ENCODE measurements at places on chromosomes 4 and X.

- DNase-seq = no peak
Measured at GRCh38 chr4:26176598-26177149, 144.1 kb upstream of the RBPJ start.

DNA sequence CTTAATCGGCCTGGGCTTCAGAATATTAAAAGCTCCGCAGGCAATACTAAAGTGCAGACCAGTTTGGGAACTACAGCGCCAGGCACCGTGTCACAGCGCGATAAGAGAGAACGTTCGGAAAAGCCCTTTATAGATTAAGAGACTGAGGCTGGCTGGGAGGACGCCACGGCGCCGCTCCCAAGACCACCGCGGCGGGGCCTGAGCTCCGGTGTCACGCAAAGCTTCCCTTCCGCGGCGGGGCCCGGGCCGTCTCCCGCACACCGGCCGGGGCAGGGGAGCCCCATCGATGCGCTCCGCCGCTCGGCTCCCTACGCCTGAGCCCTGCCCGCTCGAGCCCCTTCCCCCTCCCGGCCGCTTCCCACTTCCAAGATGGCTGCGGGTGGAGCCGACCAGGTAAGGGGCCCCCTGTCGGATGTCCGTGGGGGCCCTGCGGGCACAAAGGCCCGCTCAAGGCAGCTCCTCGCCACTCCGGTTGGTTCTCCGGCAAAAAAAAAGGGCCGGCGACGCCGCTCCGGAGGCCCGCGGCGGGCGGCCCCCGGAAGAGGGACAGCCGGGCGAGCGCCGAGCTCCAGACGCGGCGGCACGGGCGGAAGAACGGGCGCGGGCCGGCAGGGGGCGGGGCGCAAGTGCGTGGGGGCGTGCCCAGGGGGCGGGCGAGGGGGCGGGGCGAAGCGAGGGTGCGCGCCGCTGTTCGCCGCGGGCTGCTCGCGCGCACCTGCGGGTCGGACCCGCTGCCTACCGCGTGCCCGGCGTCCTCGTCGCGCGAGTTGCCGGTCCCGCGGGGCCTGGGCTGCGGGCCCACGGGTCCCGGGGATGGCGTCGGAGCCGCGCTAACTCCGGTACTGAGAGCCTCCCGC, at the start of gene TBC1D14:
Gene TBC1D14 (plus strand): TSS at position 714 of the 857 bp plus-strand sequence. CDS start 13,564 bp downstream, outside the sequence.
- DNase-seq = peak; percentile 85

GRCh38 chr4:107552306-107552705, 167.7 kb downstream of the PAPSS1 start:
- no peak for DNase-seq

DNA sequence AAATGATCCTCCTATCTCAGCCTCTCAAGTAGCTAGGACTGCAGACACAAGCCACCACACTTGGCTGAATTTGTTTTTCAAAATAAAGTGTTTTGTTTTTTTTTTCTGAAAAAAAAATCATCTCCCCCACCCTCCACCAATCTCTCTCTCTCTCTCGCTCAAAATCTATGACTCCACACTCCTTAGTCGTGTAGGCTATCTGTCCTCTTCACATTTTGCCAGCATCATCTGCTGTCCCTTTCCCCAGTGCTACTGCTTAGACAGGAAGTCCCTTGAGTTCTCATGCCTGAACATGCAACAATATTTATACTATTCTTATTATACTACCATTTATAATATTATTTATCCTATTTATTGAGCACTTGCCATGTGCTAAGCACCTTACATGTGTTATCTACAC, 80.7 kb upstream of the TMEM164 start:
- no peak for DNase-seq

DNA sequence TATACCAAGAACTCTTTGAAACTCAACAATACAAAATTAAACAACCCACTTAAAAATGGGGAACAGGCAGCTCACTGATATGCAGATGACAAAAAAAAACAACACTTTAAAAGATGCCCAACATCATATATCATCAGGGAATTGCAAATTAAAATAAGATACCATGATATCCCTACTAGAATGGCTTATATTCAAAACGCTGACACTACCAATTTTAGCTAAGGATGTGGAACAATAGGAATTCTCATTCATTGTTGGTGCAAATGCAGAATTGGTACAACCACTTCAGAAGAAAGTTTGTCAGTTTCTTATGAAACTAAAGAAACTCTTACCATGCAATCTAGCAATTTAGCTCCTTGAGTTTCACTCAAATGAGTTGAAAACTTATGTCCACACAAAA, 259.0 kb upstream of the HS3ST1 start:
- DNase-seq = no peak

DNA sequence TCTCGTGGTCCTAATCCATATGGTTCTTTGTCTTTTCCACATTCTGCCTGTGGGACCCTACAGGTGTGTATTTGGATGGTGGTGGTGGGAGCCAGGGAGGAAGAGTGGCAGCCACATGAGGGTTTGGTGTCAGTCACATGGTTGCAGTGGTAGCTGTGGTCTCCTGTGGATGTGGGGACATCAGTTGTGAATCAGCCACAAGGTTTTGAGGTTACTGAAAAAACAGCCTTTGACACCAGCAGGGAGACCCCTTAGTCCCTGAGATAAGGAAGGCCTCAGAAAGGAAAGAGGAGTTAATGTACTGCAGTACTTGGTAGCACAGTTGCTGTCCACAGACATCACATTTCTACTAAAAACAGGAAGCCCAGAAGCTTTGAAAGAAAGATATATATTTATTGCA, 15.8 kb upstream of the GAGE10 start:
- DNase-seq = no peak

DNA sequence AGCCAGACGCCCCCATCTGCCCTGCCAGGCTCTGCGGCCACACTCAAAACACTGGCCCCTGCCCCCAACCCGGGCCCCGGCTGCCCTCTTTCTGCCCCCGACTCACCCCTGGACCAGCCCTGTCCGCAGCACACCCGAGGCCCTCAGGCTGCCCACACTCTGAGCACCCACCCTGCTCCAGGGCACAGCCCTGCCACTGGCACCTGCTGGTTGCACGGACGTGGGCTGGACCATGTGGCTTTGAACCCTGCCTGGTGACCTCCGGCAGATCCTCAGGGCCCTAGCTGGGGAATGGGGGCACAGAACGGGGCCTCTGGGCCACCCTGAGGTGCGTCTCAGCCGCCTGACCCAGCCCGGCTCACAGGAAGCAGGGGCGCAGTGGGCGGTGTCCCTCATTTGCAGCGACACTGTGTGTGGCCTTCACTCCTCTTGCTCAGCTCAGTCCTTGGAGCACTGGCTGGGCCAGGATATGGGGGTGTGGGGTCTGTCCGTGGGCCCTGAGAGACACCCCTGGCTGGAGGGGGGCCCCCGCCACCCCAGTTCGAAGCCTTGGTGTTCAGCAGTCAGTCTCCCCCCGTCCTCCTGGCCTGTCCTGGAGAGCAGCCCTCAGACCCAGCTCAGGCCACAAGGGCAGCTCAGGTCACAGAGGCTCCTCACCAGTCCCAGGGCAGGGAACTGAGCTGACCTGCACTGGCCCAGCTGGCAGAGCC, 73.2 kb downstream of the FAM53A start:
- DNase-seq = no peak

- no peak for DNase-seq
Measured at GRCh38 chr4:77821775-77822174, 2.6 kb upstream of the CNOT6L start.

- DNase-seq = no peak
Measured at GRCh38 chr4:26576231-26576739, 7.6 kb upstream of the TBC1D19 start.

GRCh38 chr4:10082459-10083272, 33.9 kb downstream of the WDR1 start:
- peak; percentile 3 for DNase-seq

GRCh38 chrX:49054073-49054762, 4.6 kb upstream of the CCDC120 start:
- DNase-seq = no peak

DNA sequence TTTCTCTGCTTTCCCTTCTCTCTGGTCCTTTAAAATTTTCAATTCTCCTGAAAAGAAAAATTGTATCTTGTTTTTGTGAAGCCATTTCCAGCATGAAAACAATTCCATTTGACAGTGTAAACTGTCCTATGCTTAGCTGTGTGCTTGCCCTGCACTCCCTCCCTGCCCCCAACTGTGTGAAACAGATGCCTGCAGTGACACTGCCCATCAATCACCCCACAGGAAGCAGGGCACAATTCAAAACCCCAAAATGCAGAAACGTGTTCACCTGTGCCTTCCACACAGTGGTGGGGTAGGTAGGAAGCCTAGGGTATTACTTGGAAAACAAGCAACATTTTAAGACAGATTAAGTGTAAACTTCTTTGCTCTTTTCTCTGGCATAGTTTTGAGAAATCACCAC, 6.2 kb upstream of the FHDC1 start:
- no peak for DNase-seq

- DNase-seq = no peak
Measured at GRCh38 chrX:39020051-39020669, 218.9 kb downstream of the MID1IP1 start.

DNA sequence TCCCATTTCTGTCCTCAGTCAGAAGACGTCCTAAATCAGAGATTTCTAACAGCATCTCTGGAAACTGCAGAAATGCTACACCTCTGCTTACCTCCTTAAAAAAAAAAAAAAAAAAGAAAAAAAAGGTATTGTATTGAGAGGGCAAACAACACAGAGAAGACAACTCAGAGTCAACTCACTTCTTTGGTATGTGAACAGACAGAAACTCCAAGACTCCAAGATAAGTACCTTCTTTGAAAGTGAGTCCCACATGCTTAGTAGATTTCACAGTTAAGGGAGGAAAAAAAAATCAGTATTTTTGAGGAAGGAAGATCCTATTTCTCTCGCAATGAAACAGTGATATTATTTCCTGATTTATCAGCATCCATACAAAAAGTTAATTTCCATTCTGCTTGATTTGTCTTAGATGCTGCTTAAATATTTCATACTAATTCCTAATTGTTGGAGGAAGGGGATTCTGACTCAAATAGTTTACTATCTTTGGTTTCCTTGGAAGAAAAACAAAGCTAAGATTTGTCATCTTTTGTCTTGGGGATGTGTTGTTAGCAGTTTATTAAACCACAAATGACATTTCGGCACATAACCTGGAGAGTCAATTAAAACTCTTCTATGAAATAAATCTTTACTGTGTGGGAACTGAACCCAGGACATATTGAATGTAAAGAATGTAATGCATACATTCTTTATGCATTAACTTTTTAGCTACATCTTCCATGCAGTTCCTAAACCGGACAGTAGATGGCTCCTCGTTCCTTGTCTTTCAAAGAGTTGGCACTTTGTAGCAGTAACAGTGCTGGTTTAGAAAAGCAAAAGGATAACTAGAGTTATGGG, 4.7 kb downstream of the RASGEF1B start:
- peak; percentile 72 for DNase-seq

- DNase-seq = no peak
Measured at GRCh38 chr4:129821073-129821472, 725.1 kb downstream of the C4orf33 start.

- no peak for DNase-seq
Measured at GRCh38 chrX:38560776-38561125, 591 bp upstream of the TSPAN7 start.

DNA sequence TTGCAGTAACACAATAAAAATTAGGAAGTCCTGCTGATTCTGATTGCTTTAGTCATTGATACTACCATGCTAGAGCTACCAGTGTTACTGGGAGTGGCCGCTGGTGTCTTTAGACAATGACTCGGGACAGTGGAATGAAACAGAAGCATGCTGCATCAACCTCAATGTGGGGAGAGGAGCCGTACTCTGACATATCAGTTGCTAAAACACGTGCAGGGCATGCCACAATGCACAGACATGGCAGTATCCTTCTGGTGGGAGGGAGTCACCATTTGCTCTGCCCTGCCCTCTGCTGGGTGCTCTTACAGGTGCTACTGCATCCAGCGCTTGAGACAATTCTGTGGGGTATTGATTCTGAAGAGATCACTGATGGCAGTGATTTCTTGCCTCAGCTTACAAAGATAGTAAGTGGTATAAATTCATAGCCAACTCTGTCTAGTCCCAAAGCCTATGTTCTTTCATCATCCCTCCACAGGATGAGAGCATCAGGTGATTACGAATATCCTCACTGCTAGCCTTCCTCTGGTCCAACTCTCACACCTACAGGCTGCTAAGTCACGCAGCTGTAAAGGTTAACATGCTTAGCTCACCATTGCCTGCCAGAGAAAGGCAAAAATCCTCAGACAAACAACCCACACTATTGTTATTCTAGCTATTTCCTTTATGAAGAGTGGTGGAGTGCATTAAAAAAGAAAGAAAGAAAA, 43.7 kb downstream of the NSG1 start:
- DNase-seq = peak; percentile 69

DNA sequence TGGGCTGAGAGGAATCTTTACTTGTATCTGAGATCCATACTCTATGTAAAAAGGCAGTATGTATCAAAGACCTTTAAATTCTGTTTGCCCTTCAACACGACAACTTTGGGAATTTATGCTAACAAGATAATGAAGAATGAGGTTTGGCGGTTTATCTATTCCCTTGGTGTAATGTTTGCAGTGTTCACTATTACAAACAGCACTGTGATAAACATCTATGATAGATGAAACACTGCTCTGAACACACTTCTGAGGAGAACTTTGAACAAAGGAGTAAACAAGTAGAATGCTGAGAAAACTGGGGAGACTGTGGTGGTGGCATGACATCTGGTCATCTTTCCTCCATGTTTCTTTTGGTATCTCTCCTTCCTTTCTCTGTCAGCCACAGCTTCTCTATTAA, 126.9 kb downstream of the PDE5A start:
- no peak for DNase-seq

GRCh38 chr4:55758066-55758465, 61.5 kb upstream of the EXOC1L start:
- DNase-seq = no peak

DNA sequence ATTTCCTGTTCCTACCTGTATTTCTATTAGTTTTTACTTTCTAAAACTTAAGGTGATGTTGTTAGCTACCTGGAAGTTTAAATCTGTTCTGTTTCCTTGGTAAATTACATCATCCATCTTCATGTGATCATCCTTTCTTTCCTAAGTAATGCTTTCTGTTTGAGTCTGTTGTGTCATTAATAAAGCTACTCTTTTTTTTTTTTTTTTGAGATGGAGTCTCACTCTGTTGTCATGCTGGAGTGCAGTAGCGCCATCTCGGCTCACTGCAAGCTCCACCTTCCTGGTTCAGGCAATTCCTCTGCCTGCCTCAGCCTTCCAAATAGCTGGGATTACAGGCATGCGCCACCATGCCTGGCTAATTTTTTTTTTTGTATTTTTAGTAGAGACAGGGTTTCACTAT, 73.3 kb downstream of the FIP1L1 start:
- DNase-seq = peak; percentile 9

DNA sequence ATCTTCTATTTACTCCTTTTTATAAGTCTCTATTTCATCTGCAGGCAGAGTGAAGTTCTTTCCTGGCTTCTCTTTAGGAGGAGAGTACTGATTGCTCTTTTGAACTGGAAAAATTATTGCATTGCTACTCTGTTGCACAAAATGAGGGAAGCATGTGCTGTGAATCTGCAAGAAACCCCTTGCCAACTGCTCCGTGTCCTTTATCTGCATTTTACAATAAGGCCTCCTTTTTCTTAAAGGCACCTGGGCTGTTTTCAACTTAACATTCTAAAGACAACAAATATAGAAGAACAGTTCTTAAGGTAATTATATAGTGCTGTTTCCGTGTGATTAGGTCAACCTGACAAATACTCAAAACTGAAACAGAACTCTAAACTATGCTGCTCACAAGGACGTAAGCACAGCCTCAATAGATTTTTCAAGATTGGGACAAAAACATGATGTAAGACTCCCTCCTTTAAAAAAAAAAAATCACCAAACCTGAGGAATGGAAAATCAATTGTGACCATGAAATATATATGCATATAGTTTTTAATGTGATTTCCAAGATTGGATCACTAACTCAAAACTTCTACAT, 716.6 kb upstream of the INTU start:
- no peak for DNase-seq

- DNase-seq = no peak
Measured at GRCh38 chr4:97027728-97028410, 1115.4 kb downstream of the STPG2 start.

GRCh38 chr4:42167709-42168108, 15.3 kb upstream of the BEND4 start:
- no peak for DNase-seq
